Activated CD4-positive, CD25-positive, alpha-beta regulatory T cell treated with anti-CD3 and anti-CD28 coated beads, Interleukin-2, amount 50 U/mL, for 72 hours (primary cell): ENCODE measurements at places on chromosomes 1 and 21.

DNA sequence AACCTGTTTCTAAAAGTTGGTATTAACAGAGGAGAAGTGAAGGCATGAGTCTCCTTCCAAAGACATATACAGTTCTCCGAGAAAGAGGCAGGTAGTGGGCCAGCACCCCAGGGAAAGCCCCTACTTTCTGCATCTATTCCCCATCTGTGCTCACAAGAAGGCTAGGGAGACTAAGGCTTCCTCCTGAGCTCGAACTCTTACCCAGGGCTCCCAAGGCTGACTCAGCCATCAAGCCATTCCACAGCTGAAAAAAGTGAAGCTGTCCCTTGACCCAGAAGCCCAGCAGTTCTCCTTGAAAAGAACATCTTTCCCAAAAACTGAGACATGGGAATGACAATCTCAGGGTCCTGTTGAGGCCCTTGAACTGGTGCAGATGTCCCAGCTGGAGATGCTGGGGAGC lies 1.9 kb upstream of the PADI3 start:
- DNase-seq = no peak

DNA sequence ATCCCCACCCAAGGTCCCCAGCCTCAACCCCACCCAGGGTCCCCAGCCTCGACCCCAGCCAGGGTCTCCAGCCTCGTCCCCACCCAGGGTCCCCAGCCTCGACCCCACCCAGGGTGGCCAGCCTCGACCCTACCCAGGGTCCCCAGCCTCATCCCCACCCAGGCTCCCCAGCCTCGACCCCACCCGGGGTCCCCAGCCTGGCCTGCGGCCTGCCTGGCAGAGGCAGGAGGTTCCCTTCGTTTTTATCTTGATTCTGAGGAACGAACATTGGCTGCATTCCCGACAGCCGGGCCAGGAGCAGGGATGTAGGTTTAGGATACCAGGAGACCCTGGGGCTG lies 3.4 kb upstream of the PDE9A start:
- DNase-seq = no peak

DNA sequence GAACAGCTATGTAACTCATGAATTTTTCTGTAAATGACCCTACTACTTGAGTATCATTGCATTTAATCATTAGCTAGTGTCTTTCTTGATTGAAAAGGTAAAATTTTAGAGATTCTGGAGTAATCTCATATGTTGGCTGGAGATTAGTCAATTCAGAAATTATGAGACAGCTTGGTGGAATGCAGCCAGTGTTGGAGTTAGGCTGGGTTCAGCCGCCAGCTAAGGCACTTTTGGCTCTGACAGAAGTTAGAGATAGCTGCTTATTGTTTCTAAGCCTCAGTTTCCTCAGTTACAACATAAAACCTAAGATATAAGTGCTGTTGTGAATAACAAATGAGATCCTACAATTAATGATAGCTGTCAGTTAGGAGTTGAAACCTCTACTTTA lies 49.4 kb downstream of the TBCE start:
- no peak for DNase-seq

DNA sequence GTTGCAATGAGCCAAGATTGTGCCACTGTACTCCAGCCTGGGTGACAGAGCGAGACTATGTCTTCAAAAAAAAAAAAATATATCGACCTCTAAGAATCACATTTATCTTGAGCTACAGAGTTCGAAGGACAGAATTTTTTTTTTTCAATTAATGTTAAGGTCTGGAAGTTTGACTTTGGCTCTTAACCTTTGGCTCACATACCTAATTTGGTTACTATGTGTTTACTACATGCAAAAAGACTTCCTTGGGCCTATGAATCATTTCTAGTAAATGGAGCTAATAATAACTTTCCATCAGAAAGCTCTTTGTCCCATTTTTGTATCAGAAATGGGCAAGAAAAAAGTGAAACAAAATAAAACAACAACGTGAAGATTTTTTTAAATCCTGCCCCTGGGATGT lies 351.2 kb downstream of the SMYD3 start:
- DNase-seq = no peak

DNA sequence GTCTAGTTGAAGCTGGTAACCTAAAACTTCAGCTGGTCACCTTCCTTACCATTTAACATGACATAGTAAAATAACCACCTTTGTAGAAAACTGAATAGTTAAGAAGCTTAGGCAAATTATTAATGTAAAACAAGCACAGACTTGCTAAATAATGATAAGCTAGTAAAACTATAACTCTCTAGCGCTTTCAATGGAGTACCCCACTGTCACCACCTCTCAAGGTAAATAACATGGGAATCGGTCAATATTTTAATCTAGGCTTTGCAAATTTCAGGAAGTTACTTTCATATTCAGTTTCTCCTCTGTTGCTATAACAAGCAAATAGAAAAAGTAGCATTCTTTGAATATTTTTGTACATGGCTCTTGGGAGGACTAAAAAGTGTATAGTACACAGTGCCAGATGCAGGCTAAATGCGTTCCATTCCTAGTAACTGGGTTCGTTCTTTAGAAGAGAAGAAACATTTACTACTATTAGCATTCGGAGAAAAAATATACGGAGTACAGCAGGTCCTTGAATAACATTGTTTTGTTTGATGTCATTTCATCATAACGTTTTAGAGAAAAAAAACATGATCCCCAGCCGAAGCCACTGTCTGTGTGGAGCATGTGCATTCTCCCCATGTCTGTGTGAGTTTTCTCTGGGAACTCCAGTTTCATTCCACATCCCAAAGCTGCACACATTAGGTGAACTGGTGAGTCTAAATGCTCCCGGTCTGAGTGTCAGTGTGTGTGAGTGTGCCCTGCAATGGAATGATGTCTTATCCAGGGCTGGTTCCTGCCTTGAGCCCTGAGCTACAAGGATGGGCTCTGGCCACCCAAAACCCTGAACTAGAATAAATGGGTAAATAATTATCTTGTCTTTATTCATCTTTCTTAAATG lies 52.5 kb downstream of the EPRS1 start:
- DNase-seq = no peak

GRCh38 chr21:26892151-26892550 lies 46.9 kb upstream of the ADAMTS1 start:
- DNase-seq = no peak

GRCh38 chr1:25580927-25581326 lies 35.7 kb upstream of the MAN1C1 start:
- no peak for DNase-seq

GRCh38 chr1:162667381-162668080 lies 35.3 kb downstream of the DDR2 start:
- DNase-seq = no peak

GRCh38 chr1:5661196-5662085 lies 330.8 kb downstream of the NPHP4 start:
- no peak for DNase-seq

- DNase-seq = no peak
Measured at GRCh38 chr1:18351735-18352134, 129.0 kb upstream of the KLHDC7A start.

DNA sequence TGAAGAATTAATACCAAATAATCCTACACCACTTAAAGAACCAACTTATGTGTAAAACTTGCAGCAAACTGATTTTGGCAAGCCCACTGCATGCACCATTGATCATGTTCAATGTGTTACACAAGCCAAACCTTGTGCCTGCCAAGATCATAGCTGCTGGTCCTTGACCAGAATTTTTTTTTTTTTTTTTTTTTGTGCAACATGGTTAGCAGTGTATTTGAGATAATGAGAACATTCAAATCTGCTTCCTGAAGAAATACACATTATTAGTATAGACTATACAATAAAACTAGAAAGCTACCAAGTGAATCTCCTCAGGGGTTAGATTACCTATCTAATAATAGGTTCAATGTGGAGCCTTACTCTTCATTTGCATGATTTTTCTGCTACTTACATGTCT lies 421.0 kb downstream of the MRPL39 start:
- no peak for DNase-seq

DNA sequence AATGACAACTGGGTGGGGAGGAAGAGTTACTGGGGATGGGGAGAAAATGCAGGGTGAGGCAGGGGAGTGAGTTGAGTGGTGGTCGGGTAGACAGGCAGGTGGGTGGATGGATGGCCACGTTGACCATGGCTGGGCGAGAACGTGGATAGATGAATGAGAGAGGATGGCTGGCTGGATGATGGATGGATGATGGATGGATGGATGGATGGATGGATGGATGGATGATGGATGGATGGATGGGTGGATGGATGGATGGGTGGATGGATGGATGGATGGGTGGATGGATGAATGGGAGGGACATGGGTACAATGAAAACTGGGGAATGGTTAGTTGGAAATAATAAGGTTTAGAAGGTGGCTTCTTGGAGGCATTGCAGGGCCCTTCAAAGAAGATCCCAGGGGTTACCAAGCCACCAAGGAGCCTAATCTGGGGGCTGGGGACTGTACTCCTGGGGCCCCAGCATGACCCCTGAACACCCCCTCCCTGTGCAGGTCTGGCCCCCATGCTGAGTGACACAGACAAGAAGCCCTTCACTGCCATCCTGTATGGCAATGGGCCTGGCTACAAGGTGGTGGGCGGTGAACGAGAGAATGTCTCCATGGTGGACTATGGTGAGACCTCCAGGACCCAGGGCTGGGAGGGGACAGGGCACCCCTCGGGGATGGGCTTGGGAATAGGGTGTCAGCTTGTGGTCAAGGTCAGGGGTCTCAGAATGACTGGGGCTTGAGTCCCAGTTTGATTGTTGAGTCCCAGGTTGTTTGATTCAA lies 67.0 kb downstream of the ALPL start:
- DNase-seq = no peak

DNA sequence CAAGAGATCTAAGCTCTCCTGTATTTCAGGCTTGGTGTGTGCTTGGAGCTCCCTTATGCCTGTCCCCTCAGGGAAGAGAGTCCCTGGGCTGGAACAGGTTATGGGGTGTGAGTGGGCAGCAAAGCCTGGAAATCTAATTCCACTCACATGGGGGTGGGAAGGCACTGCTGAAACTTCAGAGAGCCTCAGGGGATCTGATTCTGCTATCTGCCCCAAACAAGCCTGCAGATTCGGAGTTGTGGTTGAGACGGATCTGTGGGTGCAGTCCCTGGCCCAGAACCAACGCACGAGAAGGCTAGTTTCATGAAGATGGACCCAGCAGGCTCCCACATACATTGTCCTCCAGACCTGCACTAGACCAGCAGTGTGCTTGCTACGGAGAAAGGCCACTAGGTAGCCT lies 2.9 kb downstream of the BLACAT1 start:
- DNase-seq = no peak

- no peak for DNase-seq
Measured at GRCh38 chr1:40711465-40712404, 20.2 kb downstream of the NFYC start.

DNA sequence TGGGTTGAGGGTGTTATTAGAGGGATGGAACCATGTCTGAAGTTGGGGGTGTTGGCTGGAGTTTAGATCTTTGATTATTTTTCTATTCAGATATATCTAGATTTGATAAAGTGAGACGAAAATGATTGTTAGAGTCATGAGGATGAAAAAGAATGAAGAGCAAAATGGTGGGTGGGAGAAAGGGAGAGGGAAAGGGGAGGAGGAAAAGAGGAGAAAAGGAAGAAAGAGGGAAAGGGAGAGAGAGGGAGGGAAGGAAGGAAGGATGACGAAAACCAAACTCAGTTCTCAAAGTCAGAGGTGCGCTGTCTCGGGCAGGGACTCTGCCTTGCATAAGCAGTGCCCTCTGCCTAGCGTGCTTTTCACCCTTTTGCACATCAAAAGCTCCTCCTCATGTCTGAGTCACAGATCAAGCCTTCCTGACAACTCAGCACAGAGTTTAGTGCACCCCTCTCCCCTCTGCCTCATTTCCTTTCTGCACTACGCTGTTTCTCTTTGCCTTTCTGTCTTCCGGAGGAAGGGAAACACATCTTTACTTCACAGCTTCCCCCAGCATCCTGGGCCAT lies 225.8 kb upstream of the PROX1 start:
- DNase-seq = no peak

GRCh38 chr1:39992888-39993287 lies 37.9 kb downstream of the MFSD2A start:
- DNase-seq = no peak

DNA sequence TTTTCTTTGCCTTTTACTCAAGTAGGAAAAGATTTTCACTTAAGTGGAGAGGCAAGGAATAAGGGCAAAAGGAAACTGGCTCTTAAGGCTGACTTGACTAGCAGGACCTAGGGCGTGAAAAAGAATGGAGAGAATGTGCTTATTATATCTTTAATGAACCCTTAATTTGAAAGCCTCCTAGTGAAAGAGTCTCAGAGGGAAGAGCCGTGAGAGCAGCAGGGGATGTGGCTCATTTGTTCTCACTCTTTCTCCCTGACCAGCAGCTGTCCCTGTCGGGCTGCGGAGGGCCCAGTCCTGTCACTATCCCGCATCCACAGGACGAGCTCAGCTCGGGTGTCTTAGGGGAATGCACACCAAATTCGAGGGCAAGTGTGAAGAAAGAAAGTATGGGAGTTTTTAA lies 180.1 kb downstream of the EDEM3 start:
- DNase-seq = no peak

DNA sequence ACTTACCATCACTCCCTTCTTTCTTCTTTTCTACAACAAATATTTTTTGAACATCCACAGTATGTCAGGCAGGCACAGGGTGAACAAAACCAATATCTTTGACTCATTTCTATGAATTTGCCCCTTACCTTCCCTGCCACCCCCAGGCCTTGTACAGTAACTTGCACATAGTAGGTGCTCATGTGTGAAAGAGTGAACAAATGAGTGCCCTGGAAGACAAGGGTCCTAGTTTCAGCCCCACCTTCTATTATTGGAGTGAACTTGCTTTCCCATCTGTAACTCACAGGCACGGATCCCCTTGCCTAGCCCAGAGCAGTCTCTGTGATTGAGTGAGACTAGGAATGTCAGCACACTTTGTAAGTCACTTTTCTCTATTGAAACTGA lies 12.8 kb downstream of the ZDHHC18 start:
- DNase-seq = no peak

DNA sequence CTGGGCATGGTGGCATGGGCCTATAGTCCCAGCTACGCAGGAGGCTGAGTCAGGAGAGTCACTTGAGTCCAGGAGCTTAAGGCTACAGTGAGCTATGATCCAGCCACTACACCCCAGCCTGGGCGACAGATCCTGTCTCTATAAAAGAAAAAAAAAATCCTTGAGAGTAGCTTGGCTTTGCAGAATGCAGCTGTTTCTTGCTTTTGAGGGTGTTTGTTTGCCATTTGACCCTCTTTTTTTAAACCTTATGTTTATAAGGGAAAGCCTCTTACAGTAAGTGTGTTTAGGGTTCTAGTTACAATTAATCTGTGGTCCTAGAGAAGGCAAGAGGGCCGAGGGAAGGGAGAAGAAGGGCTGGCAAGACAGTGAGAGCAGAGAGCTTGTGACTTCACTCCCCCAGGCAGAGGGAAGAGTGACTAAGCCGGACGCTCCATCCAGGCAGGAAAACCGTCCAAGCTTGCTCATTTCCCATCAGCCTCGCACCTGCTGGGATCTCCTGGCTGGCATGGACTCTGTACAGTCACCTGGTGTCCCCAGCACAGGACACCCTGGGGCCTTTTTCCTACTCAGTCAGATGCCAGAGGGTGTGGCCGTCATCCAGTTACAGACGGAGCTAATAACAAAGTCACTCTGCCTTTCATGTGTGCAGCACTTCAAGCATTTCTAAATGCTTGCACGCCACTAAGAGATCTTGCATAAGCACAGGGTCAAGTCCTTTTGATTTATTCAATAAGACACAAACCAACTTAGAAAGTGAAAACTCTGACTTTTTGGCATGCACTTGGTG lies 55.5 kb upstream of the PSEN2 start:
- no peak for DNase-seq
